ENCODE measurements at places on chromosomes 11 and 22.

DNA sequence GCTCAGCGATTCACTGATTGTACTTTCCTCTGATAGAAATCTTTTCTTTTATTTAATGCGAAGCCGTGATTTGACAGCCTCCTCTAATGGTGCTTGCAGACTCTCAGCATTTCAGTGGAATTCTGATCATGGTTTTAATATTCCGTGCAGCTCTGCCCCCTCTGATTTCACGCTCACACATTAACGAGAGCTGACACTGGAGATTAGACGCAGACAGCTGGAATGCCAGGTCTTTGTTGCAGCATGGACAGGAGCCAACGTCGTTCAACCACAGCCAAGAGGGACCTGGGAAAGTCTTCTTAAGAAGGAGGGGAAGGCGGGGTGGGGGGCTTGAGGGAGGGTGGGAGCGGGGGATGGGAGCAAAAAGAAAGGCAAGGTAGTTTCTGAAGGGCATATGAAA, 186.4 kb downstream of the BLID start:
- DNase-seq: peak; percentile 51

GRCh38 chr11:96237766-96238266, 105.2 kb downstream of the MAML2 start:
- DNase-seq: no peak

GRCh38 chr11:108743851-108744250, 79.0 kb downstream of the DDX10 start:
- no peak for DNase-seq

DNA sequence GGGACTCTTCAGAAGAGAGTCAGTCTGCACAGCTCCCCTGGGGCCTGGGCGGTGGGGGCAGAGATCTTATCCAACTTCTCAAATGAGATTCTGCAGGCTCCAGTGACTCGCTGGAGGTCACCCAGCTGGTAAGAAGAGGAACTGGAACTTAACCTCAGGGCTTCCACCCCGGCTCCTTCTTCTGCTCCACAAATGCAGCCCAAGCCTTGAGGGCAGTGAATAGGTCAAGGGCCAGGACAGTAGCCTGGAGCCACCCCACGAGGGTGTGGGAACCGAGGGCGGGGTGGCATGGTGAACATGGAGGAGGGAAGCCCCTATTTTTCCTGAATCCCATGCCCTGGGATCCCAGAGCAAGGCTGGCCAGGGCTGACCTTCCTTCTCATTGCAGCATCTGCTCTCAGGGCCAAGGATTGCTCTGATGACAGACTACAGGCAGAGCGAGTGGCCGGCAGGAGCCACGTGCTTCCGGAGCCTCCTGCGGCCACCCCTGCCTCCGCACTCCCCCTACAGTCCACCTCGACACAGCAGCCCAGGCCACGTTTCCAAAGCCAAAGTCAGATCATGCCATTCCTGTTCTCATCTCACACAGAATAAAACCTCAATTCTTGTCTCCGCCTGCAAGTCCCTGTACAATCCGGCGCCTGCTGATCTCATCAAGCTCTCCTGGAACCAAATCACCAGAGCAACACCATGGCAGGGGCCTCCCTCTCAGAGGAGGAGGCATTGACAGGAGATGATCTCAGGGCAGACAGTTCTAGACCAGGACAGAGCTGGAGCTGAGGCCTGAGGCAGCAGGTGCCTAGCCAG, 21.1 kb upstream of the UPK3A start:
- DNase-seq: no peak

GRCh38 chr11:8932564-8933180, at the start of gene C11orf16:
Gene C11orf16 (minus strand): TSS chr11:8932947. CDS start chr11:8932308, 639 bp downstream.
- DNase-seq: no peak

DNA sequence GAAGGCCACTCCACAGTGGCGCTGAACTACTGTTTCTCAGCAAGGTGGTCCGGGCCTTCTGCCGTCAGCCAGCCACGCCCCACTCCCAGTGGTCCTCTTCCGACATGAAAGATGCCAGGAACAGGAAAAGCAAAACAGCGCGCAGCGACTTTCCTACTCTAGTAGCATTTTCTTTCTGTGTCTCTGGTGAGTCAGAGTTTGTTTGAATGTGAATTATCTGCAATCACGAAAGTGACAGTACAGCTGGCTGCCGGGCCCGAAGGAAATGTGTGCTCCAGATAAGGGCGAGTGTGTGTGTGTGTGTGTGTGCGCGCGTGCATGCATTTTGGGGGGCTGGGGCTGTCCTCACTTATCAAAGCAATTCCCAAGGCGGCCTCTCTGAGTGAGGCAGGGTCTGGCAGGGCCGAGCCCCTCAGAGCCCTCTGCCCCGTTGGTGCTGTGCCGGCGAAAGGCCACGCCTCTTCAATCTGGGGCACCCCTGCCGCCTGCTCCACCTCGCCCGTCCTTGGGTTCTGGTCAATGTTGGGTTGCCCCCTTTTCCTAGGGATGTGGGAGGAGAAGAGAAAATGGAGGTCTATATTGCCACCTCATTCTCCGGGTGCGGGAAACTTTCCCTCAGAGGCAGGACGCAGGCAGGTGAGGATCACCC, 288.5 kb downstream of the KIRREL3 start:
- no peak for DNase-seq

- DNase-seq: no peak
Observed at GRCh38 chr11:134469627-134470026, 57.6 kb upstream of the B3GAT1 start.

DNA sequence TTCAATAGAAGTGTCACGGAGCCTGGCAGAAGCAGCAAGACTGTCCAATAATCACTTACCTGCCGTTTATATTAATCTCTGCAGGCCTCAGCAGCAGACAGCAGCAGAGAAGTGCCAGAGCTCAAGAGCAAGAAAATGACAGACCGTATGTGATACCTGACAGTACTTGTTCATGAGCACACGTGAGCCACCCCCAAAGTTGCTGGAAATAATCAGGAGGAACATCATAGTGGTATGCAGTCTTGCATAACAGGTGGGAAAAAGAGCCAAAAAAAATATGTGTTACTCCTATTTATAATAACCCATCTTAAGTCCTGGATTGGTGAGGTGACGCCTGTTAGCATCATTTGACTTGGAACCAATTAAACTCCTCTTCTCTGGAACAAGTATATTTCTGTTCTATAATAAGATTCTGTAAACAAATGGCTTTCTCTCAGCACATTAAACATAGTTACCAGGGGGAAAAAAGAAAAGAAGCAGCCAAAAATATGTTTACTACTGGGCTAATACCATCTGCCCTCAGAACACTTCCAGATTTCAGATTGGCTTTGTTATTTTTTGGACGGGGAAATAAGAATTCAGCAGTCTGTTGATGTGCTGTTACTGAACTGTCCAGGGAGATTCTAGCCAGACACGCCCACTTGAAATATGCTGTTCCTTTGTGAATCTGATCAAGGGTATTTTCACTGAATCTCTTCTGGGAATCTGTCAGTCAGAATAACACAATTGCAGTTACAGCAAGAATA, 7.9 kb upstream of the SLN start:
- DNase-seq: peak; percentile 58

DNA sequence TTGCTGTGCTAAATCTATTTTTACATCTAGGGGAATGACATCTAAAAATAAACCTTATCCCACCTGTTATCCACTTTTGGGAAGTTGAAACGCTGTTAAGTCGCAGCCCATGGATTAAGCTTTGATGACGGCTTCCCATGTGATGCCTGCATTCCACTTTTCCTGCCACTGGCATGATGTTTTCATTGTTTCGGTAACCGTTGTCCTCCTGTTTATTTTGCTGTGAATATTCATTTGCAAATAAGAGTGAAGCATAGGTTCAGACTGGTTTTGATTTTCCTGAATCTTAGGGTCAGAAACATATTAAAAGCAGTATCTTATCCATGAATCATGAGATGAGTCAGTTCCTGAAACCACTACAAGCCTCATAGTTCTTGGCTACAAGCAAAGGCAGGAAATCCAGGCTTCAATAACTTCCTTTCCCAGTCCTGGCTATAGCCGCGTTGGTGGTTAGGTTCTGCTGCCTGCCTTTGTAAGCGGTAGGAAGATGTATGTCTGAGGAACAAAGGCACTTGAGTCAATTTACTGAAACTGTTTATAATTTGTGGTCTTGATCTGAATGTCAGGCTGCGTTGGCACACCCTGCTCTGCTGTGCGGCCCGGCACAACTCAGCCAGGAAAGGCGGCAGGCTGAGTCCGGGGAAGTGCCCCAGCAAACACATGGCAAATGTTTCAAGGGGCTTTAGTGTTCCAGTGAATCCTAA, 19.4 kb downstream of the TEAD1 start:
- DNase-seq: peak; percentile 79

DNA sequence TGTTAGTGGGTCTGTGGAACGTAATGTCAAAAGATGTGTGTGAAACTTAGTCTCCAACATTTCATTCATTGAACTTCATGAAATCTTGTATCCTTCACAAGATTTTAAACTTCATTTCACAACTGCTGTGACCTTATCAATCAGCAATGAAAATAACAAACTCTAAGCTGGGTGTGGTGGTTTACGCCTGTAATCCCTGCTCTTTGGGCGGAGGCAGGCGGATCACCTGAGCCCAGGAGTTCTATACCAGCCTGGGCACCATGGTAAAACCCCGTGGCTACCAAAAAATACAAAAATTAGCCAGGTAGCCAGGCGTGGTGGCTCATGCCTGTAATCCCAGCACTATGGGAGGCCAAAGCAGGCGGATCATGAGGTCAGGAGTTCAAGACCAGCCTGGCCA, 5.1 kb downstream of the CHKA start:
- DNase-seq: no peak

- no peak for DNase-seq
Observed at GRCh38 chr11:36360826-36361415, 64.8 kb downstream of the PRR5L start.

- no peak for DNase-seq
Observed at GRCh38 chr22:38080474-38080849, 3.5 kb downstream of the SLC16A8 start.

GRCh38 chr11:8022876-8023275, 35.7 kb downstream of the EIF3F start:
- no peak for DNase-seq

GRCh38 chr11:15897211-15897960, 459.0 kb downstream of the SOX6 start:
- no peak for DNase-seq

DNA sequence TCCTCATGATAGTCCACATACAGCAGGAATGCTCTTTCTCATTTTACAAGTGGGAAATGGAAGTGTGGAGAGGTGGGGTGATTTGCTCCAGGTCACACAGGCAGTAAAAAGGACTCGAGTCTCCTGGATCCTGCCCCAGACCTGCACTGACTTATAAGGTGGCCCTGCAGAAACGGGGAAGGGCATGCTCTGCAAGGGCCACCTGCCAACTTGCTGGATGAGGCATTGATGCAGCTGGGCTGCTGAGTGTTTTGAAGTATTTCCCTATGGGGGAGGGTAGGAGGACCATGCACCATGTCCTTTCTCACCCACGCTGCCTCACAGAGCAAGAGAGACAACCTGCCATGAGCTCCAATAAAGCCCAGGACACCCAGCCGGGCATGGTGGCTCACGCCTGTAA, 36.9 kb downstream of the OR6Q1 start:
- no peak for DNase-seq

DNA sequence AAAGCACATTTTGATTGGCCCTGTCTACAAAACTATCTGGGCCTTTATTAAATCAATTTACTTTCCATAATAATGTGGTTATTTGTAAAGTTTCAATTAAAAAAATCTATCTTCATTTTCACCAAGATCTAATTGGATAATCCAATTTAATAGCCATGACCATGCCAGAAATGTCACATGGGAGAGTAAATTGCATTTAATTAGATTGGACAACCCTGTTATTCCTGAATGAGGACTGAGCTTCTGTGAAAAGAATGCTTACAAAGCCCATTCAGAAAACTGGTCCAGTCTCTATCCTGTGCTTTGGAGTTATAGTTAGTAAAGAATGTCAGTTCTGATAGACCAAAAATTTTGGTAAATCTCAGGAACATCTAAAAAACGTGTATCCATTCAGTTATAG, 541.9 kb upstream of the ANO5 start:
- DNase-seq: no peak

DNA sequence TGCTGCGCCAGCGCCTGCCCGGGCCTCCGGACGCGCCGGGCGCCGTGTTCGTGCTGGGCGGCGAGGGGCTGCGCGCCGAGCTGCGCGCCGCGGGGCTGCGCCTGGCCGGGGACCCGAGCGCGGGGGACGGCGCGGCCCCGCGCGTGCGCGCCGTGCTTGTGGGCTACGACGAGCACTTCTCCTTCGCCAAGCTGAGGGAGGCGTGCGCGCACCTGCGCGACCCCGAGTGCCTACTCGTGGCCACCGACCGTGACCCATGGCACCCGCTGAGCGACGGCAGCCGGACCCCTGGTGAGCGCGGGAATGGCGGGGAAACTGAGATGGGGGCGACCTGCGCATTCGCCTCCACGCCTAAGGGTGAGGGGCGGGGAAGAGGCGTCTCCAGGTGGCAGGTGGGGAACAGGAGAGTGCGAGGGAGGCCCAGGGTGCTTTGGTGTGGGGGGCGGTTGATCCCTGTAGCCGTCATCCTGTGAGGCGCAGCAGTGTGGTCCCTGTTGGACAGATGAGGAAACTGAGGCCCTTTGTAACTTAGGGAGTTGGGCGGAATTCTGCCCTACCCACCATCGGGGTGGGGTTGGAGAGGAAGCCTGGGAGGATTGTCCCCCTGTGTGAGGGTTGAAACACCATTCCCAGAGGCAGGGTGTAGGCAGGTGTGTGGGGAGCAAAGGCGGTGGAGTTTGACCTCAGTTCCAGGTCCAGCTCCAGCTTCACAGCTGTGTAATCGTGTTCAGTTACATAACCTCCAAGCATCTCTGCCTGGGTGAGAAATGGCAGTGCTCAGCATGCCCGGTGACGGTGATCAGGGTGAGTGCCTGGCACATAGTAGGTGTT, 758 bp downstream of the PDXP start:
- no peak for DNase-seq

DNA sequence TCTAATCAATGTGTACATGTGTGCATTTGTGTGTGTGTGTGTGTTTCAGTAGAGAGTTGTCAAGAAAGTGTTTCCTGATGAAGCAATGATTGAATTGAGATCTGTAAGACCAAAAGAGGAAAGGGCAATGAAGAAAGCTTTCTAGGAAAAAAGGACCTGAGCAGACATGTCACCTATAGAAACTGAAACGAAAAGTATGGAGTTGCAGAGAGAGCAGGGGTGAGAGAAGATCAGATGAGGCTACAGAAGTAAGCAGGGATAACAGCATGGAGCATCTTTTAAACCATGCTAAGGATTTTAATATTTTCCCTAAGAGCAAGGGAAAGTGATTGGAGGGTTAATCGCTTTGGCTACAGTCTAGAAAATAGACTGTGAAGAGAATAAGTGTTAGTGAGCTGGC, 1459.4 kb upstream of the TENM4 start:
- DNase-seq: no peak

DNA sequence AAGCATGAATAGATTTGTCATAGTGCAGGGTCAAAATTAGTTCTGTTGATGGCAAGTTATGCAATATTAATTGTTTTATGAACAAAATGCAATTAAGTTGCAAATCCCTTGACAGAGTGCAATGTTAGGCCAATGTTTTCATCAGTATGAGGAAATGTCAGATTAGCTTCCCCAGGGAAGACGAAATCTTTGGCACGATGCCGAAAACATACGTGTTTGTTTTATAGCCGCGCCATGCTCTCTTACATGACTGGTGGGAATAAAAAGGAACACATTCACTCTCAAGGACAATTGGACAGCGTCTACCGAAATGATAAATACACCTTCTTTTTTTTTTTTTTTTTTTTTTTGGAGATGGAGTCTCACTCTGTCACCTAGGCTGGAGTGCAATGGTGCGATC, 27.0 kb downstream of the MFNG start:
- DNase-seq: no peak

- DNase-seq: no peak
Observed at GRCh38 chr22:41908411-41909309, 6.2 kb downstream of the SHISA8 start.
